Right hindlimb (tissue), 1 donor: ENCODE measurements at places on chromosomes 16 and 17.

DNA sequence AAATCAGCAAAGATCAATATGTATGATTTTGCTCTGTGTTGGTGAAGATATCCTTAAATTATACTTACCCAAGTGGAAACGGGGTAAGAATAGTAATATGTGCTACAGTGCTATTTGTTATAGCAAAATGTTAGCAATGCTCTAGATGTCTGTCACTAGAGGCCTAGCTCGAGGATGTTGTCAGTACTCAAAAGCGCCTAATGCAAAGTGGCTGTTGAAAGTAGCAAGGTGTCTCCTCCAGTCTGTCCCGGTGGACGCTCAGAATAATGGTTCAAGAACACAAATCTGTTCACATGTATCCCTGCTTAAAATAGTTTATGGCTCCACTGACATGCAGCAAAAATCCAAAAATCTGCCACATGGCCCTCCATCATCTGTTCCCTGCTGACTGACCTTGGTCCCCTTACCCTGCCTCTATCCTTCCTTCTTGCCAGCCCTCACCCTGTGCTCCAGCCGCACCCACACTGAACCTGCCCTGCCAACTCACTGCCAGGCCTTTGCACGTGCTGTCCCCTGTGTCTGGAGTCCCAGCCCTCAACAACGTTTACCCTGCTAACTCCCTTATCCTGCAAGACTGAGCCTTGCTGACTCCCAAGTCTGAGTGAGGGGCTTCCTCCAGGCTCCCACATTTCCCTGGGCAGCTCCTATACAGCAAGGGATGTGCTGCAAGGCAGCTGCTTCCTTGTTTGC lies 9.6 kb upstream of the RNF112 start:
- DNase-seq, result no peak

DNA sequence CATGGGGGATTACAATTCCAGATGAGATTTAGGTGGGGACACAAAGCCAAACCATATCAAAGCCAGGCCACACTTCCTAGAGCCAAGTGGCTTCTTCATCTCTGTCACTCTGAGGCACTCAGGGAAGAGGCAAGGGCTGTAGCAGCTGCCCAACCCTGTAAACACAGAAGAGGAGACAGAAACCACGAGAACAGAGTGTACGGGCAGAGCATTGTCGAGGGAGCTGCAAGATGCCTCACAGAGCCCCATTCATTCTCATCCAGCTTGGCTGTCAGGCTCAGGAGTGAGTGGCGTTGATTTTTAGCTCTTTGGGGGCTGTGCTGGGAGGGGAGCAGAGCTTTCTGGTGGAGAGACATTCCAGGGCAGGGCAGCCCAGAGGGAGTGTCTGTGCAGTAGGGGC lies 117.2 kb upstream of the SALL1 start:
- no peak for DNase-seq

- DNase-seq, result no peak
Measured at GRCh38 chr17:73400915-73401545, 89.2 kb upstream of the CDC42EP4 start.

DNA sequence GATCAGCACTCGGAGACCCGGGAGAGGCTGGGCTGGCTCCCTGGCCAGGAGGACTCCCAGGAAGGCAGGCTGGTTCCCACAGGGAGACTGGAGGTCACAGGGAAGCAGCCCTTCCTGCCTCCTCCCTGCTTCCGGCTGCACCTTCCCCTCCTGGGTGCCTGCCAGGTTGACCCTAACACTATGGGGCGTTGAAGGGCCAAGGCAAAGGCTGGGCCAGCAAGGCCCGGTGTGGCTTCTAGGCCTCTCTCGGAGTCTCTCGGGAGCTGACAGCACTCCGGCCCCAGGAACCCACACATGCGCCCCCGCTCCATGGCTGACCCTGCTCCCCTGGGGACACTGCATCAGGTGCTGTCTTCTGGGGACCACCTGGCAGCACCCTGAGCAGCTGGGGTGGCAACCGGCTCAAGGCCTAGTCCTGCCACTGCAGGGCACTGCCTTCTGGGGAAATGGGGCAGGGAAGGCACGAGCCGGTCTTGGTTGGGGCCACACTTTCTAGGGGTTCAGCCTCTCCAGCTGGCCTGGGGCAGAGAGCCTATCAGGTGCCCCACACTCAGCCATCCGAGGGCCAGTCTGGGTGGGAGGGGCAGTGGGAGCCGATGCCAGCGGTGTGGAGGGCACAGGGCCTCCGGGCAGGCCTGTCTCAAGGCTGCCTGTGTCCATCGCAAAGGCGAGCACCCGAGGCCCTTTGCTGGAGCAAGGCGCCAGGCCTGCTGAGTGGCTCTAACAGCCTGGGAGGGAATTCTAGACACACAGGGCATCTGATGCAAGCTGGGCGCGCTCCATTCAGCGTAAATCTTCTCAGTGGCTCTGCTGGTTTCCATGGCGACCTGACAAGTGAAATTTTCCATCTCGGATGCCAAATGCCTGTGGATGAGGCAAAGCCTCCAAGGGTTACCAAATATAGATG lies 5.6 kb upstream of the MTSS2 start:
- DNase-seq, result peak; percentile 93

DNA sequence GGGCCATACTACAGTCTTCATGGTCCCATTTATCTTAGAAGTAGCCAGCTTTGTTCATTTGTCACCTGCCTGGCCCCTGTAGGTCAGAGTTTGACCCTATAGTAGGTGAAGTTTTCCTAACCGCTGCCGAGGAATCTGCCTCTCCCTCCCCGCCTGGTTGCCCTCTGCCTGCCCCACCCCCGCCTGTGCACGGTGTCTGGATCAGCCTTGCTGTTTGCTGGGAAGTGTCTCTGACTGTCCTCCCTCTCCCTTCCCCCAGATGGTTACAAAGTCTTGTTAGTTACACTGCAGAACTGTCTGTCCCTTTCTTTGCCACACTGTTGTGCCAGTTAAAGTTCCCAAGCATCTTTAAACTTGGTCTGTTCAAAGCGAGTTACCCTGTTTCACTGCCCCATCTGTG lies 5.7 kb downstream of the UBFD1 start:
- no peak for DNase-seq

GRCh38 chr17:29682054-29682453 lies 59.3 kb upstream of the CORO6 start:
- DNase-seq, result no peak

GRCh38 chr16:22726868-22727267 lies 87.1 kb upstream of the HS3ST2 start:
- DNase-seq, result no peak

DNA sequence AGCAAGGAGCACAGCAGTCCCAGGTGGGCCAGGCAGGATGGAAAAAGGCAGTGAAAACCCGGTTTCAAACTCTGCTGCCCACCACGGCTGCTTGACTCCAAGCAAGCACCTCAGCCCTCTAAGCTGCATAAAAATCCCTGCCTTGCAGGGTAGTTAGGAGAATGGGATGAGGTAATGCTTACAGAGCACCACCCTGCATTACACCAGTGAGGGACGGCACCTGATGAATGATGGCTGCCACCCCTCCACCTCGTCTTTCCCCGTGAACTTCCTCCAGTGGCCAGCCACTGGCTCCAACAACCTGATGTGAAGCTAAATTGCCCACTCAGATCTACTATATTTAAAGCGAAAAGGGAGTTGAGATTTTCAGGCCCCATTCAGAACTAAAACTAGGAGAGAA lies 21.3 kb downstream of the MIEF2 start:
- DNase-seq, result no peak

- no peak for DNase-seq
Measured at GRCh38 chr17:77462553-77463497, 322.1 kb downstream of the SEC14L1 start.

DNA sequence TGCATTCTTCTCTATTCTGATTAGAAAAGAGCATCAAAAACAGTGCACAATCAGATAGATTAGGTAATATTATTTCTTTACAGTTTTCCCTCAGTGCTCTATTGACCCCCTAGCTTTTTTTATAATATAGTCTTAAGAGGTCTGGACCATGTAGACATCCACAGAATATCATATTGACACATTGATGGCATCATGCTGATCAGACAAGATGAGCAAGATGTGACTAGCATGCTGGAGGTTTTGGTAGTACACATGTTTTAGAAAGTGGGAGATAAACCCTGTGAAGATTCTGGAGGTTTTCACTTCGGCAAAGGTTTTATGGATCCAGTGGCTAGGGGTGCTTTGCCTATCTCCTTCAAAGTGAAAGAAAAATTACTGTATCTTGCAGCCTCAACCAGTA lies 2.8 kb upstream of the ABCA8 start:
- DNase-seq, result no peak

DNA sequence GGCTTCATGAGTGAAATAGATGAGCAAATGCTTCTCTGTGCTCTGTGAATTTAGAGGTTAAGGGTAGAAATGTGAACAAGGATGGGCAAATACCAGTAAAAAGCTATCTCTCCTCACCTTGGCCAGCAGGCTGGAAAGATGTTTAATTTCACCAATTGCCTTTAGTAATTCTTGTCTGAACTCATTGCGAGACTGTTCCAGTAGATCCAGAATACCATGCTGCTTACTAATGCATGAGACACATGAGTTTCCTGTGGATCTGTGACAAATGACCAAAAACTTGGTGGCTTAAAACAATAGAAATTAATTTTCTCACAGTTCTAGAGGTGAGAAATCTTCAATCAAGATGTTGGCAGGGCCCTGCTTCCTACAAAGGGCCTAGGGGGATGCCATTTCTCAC lies 9.3 kb upstream of the ZNF624 start:
- no peak for DNase-seq

- no peak for DNase-seq
Measured at GRCh38 chr17:37098910-37099664, 150.3 kb downstream of the AATF start.

GRCh38 chr16:68893710-68894705 lies 50.7 kb downstream of the TANGO6 start:
- DNase-seq, result peak; percentile 55
